ENCODE measurements at places on chromosomes 2 and 18.

DNA sequence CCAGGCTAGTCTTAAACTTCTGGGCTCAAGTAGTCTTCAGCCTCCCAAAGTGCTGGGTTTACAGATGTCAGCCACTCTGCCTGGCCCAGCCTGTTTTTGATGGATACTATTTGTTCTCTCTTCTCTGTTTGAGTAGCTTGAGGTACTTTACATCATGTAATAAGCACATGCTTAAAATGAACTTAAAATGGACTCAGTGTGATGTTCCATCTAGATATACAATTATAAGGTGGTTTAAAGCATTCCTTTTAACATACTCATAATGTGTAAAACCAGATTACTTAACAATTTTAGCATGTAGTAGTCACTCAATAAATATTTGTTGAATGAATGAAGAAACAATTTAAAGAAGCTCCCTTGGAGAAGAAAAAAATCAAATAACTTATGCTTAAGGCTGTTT, 9.6 kb downstream of the PTPRM start:
- no peak for DNase-seq

GRCh38 chr2:147572622-147573021, 272.2 kb upstream of the ACVR2A start:
- no peak for DNase-seq

GRCh38 chr2:140275427-140275826, 1495.2 kb upstream of the NXPH2 start:
- no peak for DNase-seq

DNA sequence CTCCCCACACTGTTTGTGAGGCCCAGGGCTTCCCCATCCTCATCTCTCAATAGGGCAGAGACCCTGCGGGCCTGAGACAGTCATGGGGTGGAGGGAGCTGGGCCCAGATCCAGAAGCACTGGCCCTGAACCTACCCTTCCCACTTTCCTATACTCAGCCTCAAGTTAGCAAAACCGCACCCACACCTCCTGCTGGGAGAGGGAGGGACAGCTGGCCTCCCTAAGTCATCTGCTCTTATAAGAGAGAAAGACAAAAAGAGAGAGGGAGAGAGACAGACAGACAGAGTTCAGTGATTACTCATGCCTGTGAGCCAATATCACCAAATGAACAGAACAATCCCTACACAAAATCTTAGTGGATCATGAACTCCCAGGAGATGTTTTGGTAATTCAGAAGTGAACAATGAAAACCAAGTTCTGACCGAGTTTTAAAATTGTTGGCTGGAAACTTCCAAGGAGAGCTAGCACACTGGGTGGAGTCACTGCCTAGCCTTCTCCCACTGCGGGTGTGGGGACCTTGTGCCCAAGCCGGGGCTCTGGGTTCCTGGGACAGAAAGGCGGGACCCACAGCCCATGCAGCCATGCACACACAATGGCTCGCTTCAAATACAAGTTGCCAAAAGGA, 130.5 kb downstream of the PXDN start:
- DNase-seq: no peak

GRCh38 chr2:44242904-44243303, 32.4 kb upstream of the SLC3A1 start:
- DNase-seq: no peak

- no peak for DNase-seq
Measured at GRCh38 chr18:53503914-53504441, 720.5 kb downstream of the MBD2 start.

DNA sequence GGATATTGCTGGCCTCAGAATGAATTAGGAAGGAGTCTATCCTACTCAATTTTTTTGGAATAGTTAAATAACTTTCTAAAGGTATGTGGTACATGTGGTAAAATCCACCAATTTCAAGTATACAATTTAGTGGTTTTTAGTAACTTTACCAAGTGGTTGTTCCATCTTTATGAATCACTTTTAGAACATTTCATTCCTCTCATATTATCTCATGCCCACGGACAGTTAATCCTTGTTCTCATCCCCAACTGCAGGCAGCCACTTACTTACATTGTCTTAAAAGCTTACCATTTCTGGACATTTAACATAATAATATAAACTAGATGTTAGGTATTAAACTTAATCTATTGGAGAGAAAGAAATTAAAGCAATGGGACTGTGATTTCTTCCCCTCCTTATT, 146.3 kb upstream of the ZC3H15 start:
- DNase-seq: no peak

- DNase-seq: no peak
Measured at GRCh38 chr2:28247290-28247689, 145.4 kb upstream of the FOSL2 start.

- no peak for DNase-seq
Measured at GRCh38 chr2:40859617-40860016, 407.7 kb upstream of the SLC8A1 start.

Measured in stimulated activated CD8-positive, alpha-beta memory T cell treated with anti-CD3 and anti-CD28 coated beads, Interleukin-15, amount 100 ng/mL, for 4 hours (primary cell).